ENCODE measurements at places on chromosomes 2 and 18. TPM values are rescaled to one million over a fixed set of nuclear protein-coding genes. Genes with fewer than 3 reads are reported as not detected.

BOK gene
- 35.1 TPM for total RNA-seq

DNA sequence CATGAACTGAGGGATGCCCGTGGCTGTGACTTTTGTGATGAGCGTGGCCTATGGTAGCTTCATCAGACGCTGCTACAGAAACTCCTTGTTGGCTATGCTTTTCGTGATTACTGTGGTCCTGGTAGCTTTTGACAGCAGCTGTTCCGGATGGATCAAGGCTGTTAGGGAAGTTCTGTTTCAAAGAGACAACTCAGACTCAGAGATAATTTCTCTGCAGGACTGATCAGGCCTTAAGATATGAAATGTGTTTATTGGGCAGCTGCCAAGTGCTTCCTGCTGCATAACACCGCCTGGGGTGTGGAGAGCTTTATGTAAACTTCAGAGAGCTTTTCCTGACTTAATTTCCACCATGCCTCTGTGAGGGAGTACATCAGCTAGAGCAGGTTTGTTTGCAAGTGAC lies 243.8 kb downstream of the TSN start:
- H3K4me1 ChIP-seq = no peaks in the 10 kb centered on the region
- no peak overlapping the region for H3K4me3 ChIP-seq
- no peak for DNase-seq
- H3K27me3 ChIP-seq = no peaks in the 10 kb centered on the region

GRCh38 chr2:223062396-223062795 lies 10.4 kb downstream of the KCNE4 start:
- no peaks in the 10 kb centered on the region for H3K4me1 ChIP-seq
- no peaks in the 10 kb centered on the region for H3K27me3 ChIP-seq
- no peak for DNase-seq
- H3K27ac ChIP-seq = no peak overlapping the region
- no peaks in the 10 kb centered on the region for H3K36me3 ChIP-seq

GRCh38 chr2:137942833-137943677 lies 21.2 kb upstream of the HNMT start:
- H3K4me3 ChIP-seq = no peak overlapping the region
- DNase-seq = no peak
- no peak overlapping the region for H3K27ac ChIP-seq
- H3K4me1 ChIP-seq = no peaks in the 10 kb centered on the region

MARCHF7 gene
- 116 TPM for total RNA-seq

TRIM43 gene
- total RNA-seq = not detected

BOLL gene
- not detected for total RNA-seq

PHLPP1 gene
- total RNA-seq = 20.6 TPM

- DNase-seq = no peak
- no peak overlapping the region for H3K4me3 ChIP-seq
- no peaks in the 10 kb centered on the region for H3K27me3 ChIP-seq
- H3K36me3 ChIP-seq = no peaks in the 10 kb centered on the region
- H3K27ac ChIP-seq = no peak overlapping the region
Observed at GRCh38 chr18:60018618-60019462, 119.0 kb downstream of the PMAIP1 start.

GRCh38 chr2:3864943-3865865 lies 161.8 kb downstream of the DCDC2C start:
- H3K4me3 ChIP-seq = no peak overlapping the region
- no peak for DNase-seq
- no peaks in the 10 kb centered on the region for H3K27me3 ChIP-seq
- no peak overlapping the region for H3K27ac ChIP-seq
- no peaks in the 10 kb centered on the region for H3K4me1 ChIP-seq

IGFBP2 gene
- 82.7 TPM for total RNA-seq

DNA sequence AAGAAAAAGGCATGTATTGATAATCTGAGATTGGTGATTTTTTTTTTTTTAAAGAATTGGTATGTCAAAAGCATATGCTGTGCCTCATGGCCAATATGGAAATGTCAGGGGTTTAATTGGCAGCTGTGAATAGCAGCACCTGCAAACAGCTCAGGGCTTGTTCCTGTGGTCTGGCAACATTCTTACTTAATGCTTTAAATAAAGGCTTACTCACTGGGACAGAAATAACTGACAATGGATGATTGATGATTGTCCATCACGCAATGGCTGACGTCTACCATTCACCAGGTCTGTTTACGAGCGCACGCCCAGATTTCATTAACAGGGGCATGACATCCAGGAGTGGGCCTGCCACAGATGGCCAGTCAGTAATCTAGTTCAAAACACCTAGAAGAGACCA lies 66.7 kb downstream of the ETAA1 start:
- H3K27ac ChIP-seq = no peak overlapping the region
- no peaks in the 10 kb centered on the region for H3K4me1 ChIP-seq
- no peak for DNase-seq
- H3K4me3 ChIP-seq = no peak overlapping the region

DNA sequence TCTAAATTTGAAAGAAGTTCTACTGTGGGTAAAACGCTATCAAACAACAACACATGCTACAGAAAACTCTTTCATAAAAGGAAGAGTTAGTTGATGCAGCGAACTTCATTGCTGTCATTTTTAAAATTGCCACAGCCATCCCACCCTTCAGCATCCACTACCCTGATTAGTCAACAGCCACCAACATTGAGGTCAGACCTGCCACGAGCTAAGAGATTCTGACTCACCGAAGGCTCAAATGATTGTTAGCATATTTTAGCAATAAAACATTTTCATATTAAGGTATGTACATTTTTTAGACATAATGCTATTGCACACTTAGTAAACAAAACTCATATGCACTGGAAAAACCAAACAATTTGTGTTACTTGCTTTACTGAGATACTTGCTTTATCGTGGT lies 347.1 kb downstream of the CLIP4 start:
- H3K36me3 ChIP-seq = no peaks in the 10 kb centered on the region
- DNase-seq = no peak
- H3K4me1 ChIP-seq = no peaks in the 10 kb centered on the region
- H3K4me3 ChIP-seq = no peak overlapping the region

GRCh38 chr2:18988631-18989232 lies 369.7 kb downstream of the OSR1 start:
- H3K4me1 ChIP-seq = peaks cover 47% of the 10 kb centered on the region
- peak overlapping the region; percentile 11 for H3K27ac ChIP-seq
- H3K27me3 ChIP-seq = no peaks in the 10 kb centered on the region
- H3K4me3 ChIP-seq = no peak overlapping the region
- H3K36me3 ChIP-seq = no peaks in the 10 kb centered on the region

GRCh38 chr2:133315280-133315679 lies 253.0 kb downstream of the NCKAP5 start:
- no peaks in the 10 kb centered on the region for H3K27me3 ChIP-seq
- no peak for DNase-seq
- no peaks in the 10 kb centered on the region for H3K4me1 ChIP-seq
- no peak overlapping the region for H3K4me3 ChIP-seq
- H3K27ac ChIP-seq = no peak overlapping the region
- H3K36me3 ChIP-seq = no peaks in the 10 kb centered on the region

GRCh38 chr2:174003720-174004695 lies 38.8 kb upstream of the SP3 start:
- H3K4me1 ChIP-seq = peaks cover 15% of the 10 kb centered on the region
- no peaks in the 10 kb centered on the region for H3K27me3 ChIP-seq
- H3K4me3 ChIP-seq = no peak overlapping the region
- DNase-seq = no peak

DNAJB2 gene
- 92.8 TPM for total RNA-seq
